ENCODE measurements at places on chromosomes 5 and 9. TPM values are rescaled to one million over a fixed set of nuclear protein-coding genes. Genes with fewer than 3 reads are reported as not detected.

The CLIC3 gene
- 1.3 TPM for polyA plus RNA-seq

The DAB2IP gene
- polyA plus RNA-seq, result not detected

The FOXI1 gene
- not detected for polyA plus RNA-seq

The PTPN3 gene
- not detected for polyA plus RNA-seq

The TAF11L6 gene
- polyA plus RNA-seq, result not detected

DNA sequence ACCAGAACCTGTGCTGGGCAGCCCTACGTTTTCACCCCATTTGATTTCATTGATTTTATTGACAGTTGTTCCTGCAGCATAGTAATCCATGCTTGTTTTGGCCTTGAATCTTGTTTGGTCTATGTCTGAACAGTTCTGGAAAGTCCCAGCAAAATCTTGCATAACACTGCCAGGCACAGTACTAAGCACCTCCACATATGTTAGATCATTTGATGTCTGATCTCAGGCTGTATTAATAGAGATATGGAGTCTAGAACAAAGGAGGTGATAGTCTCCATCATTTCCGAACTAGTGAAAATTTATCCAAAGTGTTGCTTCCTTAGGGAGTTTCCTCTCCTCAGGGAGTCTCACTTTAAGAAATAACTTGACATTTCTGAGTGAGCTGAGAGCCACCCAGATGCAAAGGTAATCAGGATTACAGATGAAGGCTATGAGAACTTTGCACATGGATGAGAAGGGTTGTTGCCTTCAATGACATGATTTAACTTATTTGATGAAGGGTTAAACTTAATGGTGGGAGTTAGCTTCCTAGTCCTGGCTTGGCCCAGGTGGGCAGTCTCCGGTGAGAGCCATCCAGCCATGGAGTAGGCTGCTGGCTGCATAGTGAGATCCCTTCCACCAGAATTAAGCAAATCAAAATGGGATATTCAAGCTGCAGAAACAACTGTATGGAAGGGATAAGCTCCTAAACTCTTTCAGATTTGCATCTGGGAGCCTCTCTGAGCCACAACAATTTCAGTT, 173.8 kb upstream of the MVB12B start:
- peaks cover 31% of the 10 kb centered on the region for H3K27me3 ChIP-seq
- H3K4me3 ChIP-seq, result no peak overlapping the region
- no peak overlapping the region for H3K27ac ChIP-seq
- no peak for DNase-seq
- no peaks in the 10 kb centered on the region for H3K4me1 ChIP-seq

GRCh38 chr9:79633558-79633957, 61.8 kb downstream of the TLE4 start:
- peak overlapping the region; percentile 26 for H3K4me3 ChIP-seq
- no peak for DNase-seq
- H3K27ac ChIP-seq, result no peak overlapping the region
- H3K27me3 ChIP-seq, result no peaks in the 10 kb centered on the region

DNA sequence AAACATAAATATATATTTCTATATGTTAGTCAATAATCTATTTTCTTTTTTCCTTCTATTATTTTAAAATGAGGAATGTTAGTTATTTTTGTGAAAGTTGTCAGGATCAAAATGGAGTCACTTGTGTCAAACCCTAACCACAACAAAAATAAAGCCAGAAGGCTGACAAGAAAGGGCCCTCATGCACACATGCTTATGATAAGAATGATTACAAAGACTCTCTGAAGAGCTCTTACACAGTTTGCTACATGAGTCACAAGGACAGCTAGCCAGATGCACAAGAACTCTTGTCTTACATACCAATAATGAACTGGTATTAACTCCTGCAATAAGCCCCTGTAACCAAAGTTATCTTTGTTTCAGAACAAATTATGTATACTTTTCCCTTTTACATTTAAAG, 64.7 kb downstream of the GGTA1 start:
- H3K36me3 ChIP-seq, result no peaks in the 10 kb centered on the region
- H3K27me3 ChIP-seq, result peaks cover 37% of the 10 kb centered on the region
- no peaks in the 10 kb centered on the region for H3K4me1 ChIP-seq
- no peak overlapping the region for H3K27ac ChIP-seq
- no peak overlapping the region for H3K4me3 ChIP-seq

GRCh38 chr9:128495804-128496417, 8.6 kb upstream of the GLE1 start:
- no peak overlapping the region for H3K27ac ChIP-seq
- H3K27me3 ChIP-seq, result no peaks in the 10 kb centered on the region
- no peak overlapping the region for H3K4me3 ChIP-seq
- no peak for DNase-seq
- H3K4me1 ChIP-seq, result peaks cover 10% of the 10 kb centered on the region
- H3K36me3 ChIP-seq, result peaks cover 15% of the 10 kb centered on the region

GRCh38 chr5:169542811-169543210, 40.8 kb upstream of the SPDL1 start:
- no peaks in the 10 kb centered on the region for H3K36me3 ChIP-seq
- no peak for DNase-seq
- H3K4me3 ChIP-seq, result no peak overlapping the region
- H3K4me1 ChIP-seq, result no peaks in the 10 kb centered on the region

DNA sequence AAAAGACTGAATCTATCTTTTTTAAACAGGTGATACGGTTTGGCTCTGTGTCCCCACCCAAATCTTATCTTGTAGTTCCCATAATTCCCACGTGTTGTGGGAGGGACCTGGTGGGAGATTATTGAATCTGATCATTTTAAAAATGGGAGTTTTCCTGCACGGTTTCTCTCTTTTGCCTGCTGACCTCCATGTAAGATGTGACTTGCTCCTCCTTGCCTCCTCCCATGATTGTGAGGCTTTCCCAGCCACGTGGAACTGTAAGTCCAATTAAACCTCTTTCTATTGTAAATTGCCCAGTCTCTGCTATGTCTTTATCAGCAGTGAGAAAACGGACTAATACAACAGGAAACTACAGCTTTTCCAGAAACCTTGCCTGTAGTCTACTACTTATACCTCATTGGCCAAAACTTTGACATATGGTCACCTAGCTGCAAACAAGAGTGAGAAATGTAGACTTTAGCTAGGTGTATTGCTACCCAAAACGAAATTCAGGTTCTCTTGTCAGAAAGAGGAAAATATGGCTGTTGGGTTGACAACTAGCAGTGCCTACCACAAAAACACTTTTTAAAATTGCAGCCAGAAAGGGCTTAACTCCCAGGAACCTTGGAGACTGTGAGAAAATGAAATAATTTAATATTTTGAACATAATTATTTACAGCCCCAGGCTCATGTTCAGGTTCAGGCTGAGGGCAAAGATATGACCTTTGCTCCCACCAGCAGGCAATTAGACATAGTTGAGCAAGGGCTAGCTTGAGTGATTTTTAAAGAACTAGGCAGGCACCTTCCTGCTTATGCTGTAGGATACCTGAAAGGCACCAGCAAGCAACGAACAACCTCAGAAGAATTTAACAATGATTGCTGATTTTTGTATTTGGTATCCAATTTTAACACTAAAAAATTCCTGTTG, 7.4 kb upstream of the AGGF1 start:
- no peaks in the 10 kb centered on the region for H3K36me3 ChIP-seq
- H3K27ac ChIP-seq, result no peak overlapping the region
- peaks cover 21% of the 10 kb centered on the region for H3K27me3 ChIP-seq

DNA sequence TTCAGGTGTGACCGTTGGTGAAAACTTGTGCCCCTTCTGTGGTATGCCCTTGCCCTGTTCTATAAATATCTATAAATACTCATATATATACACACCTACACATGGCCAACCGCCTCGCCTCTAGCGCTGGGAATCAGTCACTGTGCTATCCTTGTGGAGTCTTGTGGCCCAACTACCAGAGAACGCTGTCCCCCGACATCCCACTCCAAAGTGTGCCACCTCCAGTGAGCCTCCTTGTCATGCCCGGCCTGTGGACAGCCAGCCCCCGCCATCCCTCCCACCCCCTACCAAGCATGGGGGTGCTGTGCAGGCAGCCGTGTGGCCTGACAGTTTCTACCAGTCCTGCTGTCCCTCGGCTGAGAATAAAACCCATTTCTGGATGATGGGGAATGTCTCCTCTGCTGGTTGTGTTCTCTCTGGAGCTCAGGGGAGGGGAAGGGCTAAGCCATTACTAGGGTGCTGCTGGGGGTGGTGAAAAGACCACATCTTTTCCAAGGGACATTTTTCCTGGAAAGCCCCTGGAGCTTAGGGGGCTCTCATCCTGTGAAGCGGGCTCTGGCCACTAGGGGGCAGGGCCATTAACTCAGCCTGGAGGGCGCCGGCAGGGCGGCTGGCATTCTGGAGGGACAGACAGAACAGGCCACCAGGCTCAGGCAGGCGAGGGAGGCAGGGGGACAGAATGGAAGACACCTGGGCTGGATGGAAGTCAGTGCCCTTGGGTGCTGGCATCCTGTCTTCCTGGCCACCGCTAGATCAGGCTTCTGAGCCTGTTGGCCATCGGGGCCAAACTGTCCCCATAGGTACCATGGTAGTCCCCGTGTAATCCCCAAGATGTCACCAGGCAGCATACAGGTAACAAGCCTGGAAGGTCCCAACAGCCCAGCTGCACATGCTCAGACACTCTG, 20.7 kb downstream of the GOLGA2 start:
- peak; percentile 44 for DNase-seq
- H3K4me3 ChIP-seq, result no peak overlapping the region
- peaks cover 20% of the 10 kb centered on the region for H3K27me3 ChIP-seq
- H3K4me1 ChIP-seq, result peaks cover 8% of the 10 kb centered on the region
- peak overlapping the region; percentile 15 for H3K27ac ChIP-seq

GRCh38 chr5:135342551-135342875, 56.5 kb downstream of the MACROH2A1 start:
- DNase-seq, result no peak
- H3K36me3 ChIP-seq, result peaks cover 42% of the 10 kb centered on the region
- H3K4me3 ChIP-seq, result no peak overlapping the region
- peaks cover 27% of the 10 kb centered on the region for H3K4me1 ChIP-seq
- H3K27me3 ChIP-seq, result no peaks in the 10 kb centered on the region
- no peak overlapping the region for H3K27ac ChIP-seq

DNA sequence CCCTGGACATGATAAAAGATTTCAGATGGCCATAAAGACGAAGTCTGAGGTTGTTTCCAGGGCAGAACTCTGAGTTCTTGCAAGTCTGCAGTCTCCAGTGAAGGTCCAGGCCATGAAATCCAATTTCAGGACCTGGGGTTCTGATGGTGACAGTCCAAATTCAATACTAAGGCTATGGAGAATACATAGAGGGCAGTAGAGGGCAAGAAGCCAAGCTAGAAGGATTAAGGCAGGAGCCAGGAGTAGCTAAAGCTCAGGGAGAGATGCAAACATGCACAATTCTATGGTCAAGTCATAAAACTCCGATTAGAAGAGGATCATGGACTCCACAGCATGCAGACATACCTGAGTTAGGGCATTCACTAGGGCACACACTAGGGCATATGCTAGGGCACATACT, 11.4 kb downstream of the SLIT3 start:
- H3K4me3 ChIP-seq, result no peak overlapping the region
- no peak overlapping the region for H3K27ac ChIP-seq
- H3K36me3 ChIP-seq, result no peaks in the 10 kb centered on the region
- H3K27me3 ChIP-seq, result peaks cover 4% of the 10 kb centered on the region
- no peak for DNase-seq

DNA sequence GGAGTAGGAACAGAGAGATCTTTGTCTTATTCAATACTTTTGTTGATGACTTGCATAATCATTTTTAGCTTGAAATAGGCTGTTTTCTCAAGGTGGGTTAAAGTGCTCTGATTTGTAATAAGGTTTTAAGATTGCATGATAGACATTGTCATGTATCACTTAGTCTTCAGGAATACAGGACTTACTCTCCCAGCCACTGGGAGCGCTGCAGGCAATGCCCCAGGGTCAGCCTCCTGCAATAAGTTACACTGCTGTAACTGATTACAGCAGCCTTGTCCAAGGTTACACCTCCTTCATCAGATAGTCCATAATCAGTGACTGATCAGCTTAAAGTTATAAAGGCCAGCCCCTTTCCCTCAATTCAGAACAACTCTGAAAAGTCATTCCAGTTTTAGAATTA, 218.6 kb downstream of the ESM1 start:
- H3K36me3 ChIP-seq, result no peaks in the 10 kb centered on the region
- no peak overlapping the region for H3K4me3 ChIP-seq
- DNase-seq, result no peak
- peaks cover 80% of the 10 kb centered on the region for H3K4me1 ChIP-seq

DNA sequence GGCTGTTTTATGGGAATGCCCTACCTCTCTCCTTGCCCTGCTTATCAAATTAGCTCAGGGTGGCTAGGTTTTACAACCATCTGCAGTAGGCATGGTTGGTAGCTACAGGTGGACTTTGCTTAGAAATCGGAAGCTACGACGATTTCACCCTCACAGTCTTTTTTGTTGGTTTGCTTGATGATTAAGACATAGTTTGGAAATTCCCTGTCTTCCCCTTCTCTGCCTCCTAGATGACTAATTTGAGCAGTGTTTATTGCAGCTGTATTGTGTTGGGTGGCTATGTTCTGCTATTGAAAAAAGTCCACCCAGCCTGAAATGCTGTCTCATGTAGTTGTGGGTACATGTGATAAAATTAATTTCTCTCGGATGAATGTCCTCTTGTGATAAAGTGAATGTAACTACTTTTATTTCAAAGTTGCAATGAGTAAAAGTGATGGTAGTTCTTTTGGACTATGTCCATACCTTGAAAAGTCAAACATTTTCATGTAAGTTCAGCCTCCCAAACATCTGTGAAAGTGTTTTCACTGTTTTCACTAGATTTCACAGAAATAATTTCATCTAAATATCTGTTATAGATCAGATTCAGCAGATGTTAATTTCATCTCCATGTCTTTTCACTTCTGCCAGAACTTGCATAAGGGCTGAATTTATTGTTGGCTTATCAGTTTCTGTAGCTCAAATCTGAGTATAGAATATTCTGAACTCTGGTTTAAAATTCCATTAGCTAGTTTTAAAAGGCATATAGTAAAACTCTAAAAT, 37.3 kb upstream of the FYB1 start:
- H3K4me3 ChIP-seq, result no peak overlapping the region
- no peaks in the 10 kb centered on the region for H3K36me3 ChIP-seq
- no peak for DNase-seq
- no peaks in the 10 kb centered on the region for H3K4me1 ChIP-seq
- H3K27me3 ChIP-seq, result peaks cover 14% of the 10 kb centered on the region
- no peak overlapping the region for H3K27ac ChIP-seq

Data from naive B cell (primary cell).